ENCODE measurements at places on chromosomes 11 and 22.
A peak's percentile ranks its signal among the peaks of the same experiment; 100 is the strongest.

DNA sequence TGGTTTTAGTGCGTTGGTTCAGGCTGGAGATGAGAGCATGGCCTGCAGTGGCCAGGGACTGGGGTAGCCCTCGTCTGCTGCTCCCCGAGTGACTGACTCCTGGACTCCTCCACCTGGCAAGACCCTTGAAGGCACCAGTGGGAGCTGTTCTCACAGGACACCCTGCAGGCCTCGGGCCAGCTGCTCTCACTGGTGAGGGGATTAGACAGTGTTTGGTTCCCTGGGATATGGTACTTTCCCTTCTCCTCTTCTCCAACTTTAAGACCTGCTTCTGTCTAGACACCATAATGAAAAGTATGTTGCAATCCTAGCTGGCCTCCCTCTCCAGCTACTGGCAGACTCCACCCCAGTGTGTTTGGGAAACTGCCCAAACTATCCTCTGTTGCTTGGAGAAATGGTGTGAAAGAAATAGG is 168.8 kb upstream of the CADM1 start:
- no peak for DNase-seq

GRCh38 chr22:44581096-44581435 is 83.0 kb upstream of the RTL6 start:
- no peak for DNase-seq

DNA sequence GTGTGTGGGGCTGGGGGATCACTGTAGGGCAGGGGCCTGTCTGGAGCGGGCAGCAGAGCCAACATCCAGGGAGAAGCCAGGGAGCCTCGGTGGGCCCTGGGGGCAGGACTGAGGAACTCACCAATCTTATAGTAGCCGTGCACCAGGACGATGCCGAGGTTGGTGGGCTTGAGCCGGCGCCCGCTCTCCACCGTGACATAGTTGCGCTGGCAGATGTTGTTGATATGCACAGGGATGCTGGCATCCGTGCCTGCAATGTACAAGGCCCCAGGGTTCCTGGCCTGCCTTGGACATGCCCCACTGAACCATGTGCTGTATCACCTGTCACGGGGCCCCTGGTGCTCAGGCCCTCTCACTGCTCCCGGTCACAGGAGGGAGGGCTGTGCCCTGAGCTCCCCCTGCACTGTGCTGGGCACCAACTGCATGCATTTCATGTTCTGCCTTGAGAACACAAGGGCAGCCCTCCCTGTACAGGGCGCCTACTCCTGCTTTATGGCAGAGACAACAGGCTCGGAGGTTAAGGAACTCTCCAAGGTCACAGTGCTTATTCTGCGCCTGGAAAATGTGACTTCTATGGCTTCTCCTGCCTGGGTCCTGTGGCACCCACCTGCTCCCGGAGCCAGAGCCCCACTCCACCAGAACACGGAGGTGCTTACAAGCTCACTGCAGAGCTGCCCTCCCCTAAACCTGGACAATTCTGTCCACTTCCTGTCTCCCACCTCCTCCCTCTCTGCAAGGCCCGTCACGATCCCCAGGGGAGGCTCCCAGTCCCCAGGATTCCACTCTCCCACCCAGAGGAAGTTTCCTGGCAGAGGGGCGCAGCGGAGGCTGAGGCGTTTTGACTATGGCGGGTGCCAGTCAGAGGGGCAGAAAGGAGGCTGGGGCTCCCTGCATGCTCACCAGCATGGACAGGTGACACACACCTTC is 7.8 kb upstream of the PPM1F start:
- DNase-seq, result no peak

DNA sequence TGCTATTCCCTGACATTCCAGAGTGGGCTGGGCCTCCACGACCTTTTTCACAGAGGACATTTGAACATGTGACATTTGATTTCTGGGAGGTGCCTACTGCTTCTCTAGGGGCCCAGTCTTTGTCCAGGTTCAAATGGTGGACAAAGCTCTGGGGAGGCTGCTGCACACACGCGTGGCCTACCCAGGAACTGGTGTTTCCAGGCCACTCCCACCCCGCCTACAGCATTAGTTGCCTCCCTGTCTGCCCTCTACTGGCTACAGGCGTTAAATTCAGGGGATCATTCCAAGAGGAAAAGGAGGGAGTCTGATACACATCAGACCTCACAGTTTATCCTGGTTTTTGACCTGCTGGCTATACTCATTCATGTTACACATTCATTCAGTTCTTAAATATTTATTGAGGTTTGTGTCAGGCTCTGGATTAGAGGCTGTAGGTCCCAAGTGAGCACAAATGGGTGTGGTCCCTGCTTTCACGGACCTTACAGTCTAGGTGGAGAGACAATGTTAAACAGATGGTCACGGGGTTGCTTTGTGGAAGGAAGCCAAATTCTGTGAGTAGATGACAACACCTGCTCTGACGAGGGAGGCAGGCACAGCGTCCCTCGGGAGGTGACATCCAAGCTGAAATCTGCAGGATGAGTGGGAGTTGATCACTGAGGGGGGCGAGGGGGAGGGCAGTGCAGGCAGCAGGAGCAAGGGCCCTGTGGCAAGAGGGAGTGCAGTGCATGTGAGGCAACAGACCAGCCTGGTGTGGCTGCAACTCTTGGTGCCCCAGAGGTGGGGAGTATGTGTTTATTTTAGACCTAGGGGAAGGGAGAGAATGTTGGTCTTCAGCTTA is 11.8 kb downstream of the TUB start:
- DNase-seq, result peak; percentile 23

GRCh38 chr11:29333993-29334775 is 682.6 kb downstream of the KCNA4 start:
- no peak for DNase-seq

- no peak for DNase-seq
Measured at GRCh38 chr11:313304-313786, 495 bp upstream of the IFITM1 start.

- no peak for DNase-seq
Measured at GRCh38 chr11:17400048-17400775, 11.8 kb upstream of the KCNJ11 start.

GRCh38 chr11:33706546-33706945 is 5.9 kb upstream of the C11orf91 start:
- no peak for DNase-seq

GRCh38 chr22:23274146-23274526 is 93.8 kb downstream of the BCR start:
- no peak for DNase-seq

DNA sequence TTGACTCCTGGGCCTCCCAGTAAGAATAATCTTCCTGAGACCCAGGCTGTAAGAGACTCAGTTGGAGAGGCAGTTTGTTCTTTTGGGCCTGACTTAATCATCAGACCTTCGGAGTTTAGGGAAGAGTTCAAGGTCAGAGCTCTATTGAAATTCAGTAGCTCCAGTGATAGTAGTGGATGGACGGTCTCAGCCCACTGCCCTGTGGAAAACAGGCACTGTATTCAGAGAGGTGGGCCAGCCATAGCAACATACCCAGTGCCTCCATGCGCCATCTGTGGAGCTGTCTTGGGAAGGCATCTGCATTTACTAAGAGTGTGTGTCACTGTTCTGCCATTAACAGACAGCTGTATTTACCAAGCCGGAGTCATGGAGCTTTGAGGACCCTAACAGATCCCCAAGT is 2.9 kb downstream of the SMARCB1 start:
- DNase-seq, result no peak

DNA sequence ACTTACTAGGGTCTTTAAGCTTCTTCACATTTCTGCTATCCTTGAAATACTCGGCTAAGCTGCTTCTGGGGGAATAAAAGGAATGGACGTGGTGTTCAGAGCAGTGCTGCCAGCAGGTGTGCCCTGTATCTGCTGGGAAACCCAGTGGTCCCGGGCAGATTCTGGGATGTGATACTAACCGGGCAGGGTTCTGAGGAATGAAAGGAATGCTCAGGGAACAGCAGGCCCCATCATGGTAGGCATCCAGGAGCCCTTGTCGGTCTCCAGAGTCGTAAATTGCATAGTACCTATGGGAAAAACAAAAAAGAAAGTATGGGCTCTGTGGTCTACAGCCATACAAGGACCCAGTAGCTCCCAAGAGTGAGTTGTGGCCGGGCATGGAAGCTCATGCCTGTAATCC is 4.5 kb upstream of the TMEM223 start:
- DNase-seq, result no peak

DNA sequence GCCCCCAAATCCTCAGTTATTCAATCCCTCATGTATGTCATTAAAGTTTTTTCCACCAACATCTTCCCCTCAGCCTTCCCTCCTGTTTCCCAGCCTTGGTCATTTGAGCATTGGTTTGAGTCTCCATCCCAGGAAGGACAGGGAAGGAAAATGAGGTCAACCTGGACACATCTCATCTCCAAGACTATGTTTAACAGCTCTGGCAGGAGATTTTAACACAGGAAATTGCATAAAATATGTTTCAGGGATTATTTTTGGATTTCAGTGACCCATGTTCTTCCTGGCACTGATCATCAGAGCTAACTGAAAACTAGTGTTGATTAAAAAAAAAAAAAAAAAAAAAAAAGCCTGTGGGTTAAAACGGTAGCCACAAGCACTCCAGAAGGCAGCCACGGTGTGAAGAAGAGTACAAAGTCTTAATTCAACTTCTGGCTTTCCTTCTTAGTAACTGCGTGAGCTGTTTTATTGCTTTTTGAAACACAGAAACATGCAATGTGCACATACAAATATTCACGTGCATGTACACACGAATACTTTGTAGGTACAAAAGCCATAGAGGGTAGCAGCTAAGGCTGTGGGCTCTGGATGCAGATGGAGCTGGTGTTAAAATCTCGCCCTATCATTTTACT is 164.4 kb upstream of the DDI1 start:
- DNase-seq, result no peak

GRCh38 chr11:102545701-102546100 is 15.2 kb upstream of the MMP7 start:
- DNase-seq, result no peak

DNA sequence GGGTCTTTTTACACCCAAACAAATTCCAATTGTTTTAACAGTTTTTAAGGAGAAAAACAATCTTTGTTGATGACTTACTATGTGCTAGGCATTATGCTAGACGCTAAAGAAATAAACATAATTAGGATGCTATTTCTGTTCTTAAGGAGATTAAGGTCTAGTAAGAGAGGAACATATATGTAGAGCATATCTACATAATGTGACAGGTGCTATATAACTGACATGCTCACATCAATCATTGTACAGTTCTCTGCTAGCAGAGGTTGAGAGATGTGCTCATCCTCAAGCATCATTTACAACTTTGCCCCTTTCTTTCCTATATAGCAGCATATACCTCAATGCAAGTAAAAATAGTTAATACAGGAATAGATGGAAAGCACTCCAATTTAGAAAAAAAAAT is 37.5 kb downstream of the PDGFD start:
- no peak for DNase-seq

DNA sequence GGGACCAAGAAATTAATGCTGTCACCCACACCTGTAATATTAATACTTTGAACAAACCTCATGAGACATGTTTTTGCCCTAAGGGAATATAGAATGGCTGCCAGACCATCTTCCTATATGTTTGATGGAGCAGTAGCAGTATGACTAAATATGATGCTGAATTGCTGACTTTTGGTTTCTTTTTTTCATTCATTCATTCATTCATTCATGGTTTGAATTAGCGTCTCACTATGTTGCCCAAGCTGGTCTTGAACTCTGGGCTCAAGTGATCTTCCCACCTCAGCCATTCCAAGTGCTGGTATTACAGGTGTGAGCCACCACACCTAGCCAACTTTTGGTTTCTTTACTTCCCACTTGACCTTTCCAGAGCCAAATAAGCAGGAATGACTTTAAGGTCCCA is 7.8 kb downstream of the CCDC117 start:
- no peak for DNase-seq

GRCh38 chr22:31448382-31448781 is 41.3 kb downstream of the EIF4ENIF1 start:
- no peak for DNase-seq

- DNase-seq, result peak; percentile 30
Measured at GRCh38 chr11:65551572-65552387, 6.4 kb downstream of the LTBP3 start.

DNA sequence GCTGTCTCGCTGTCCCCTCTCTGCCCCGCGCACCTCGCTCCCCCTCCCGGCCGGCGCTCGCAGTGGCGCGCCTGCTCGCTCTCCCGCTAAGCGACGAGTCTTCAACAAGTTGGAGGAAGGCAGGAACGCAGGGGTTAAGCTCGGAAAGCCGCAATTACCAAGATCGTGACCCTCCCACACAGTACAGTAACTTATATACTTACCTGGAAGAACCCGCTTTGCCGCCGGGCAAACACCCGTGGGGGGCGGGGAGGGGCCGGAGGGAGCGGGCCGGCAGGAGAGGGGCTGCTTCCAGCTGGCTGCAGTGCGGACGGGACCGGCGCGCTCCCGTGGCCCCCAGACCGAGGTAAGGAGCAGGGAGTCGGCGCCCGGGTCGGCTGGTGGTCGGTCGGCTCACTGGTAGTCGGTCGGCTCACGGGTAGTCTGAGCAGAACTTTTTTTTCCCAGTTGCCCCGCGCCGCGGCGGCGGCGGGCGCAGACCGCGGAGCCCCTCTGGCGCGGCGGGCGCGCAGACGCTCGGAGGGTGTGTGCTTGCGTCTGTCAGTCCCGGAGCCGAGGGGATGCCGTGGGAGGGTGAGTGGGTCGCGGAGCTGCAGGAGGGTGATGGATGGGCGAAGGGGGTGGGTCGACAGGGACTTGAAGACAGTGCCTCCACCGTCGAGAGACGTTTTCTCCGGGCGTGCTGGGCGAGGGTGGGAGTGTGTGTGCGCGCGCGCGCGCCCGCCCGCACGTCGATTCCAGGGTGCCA is 101.2 kb upstream of the HSD17B12 start:
- peak; percentile 20 for DNase-seq

DNA sequence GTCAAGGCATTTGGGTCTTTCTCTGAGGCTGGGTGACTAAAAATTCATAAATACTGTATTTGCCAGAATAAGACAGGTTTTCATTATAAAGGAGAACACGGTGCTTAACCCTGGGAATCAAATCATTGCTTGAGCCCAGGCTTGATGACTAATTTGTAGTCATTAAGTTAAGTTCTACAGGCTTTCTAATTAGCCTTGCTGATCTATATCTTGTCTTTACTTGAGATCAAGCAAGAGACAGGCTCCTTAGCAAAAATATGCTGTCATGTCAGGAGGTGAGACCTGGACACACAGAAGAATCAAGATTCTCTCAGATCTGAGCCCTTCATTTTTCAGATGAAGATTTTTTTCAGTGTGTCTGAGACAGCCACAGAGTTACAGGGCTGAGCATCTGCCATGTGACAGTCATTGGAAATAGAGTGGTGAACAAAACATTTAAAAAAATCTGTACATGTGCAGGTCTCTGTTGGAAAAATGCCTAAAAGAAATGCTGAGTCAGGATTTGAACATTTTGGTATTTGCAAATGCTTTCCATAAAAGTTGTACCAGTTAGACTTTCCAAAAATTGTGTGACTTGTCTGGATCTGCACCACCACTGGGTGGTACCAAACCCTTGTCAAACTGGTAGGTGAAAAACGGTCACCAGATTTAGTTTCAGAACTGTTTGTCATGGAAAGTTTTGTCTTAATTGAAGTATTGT is 14.6 kb downstream of the ACAT1 start:
- no peak for DNase-seq

DNA sequence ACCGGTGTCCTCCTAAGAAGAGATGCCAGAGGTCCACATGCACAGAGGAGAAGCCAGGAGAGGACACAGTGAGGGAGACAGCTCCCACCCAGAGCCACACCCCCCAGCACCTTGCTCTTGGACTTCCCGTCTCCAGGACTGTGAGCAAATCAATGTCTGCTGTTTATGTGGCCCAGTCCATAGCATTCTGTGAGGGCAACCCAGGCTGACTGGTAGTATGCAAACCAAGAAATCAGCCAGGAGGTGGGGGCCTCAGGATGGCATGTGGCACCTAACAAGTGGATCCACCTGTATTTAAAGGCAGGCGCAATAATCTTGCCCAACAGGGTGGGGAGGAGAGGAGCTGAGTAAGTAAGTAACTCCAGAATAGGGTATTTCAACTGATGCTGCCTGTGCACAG is 136.4 kb downstream of the BRD1 start:
- DNase-seq, result no peak
